HT-29 (cell line): ENCODE measurements at places on chromosomes 1 and 21.
A peak's percentile ranks its signal among the peaks of the same experiment; 100 is the strongest.

GRCh38 chr1:7401814-7402547 is 369.1 kb upstream of the VAMP3 start:
- DNase-seq, result peak; percentile 74

GRCh38 chr1:238107322-238107721 is 216.6 kb upstream of the ZP4 start:
- no peak for DNase-seq

GRCh38 chr1:244180256-244180655 is 129.2 kb downstream of the ZBTB18 start:
- no peak for DNase-seq

DNA sequence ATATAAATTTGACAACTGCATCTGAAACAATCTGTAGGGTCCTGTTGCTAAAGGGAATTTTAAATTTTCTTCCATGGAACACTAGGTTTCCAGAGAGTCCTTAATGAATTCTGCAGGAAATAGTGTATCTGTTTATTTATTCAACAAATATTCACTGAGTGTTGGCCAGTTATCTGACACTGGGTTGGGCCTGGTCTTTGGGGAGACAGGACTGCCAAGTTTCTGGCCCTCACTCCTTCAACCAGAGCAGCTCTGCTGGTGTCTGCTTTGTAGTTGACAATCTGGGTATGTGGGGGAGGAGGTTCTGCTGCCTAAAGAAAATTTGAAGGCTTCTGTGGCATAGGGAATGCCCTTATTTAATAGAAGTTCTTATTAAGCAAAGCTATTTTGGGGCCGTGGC is 26.1 kb upstream of the HUNK start:
- no peak for DNase-seq

DNA sequence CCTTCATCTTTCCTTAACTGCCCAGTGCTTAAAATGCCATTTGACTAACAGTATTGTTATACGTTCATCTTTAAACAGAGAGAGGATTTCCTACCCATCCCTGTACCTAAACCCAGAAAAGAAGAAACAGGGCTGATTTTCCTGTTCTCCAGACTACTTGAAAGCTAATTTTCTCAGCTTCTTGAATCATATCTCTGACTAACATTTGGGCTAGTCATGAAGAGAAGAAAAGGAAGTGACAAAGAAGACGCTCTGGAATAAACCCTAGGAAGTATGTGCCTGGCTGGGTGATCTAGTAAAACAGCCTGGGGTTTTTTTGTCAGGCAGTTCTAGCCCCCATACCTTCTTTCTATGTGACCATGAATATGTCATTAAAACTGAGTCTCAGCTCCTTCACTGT is 44.8 kb upstream of the SGIP1 start:
- no peak for DNase-seq

GRCh38 chr1:204265665-204266064 is 51.9 kb upstream of the GOLT1A start:
- no peak for DNase-seq

- DNase-seq, result no peak
Measured at GRCh38 chr1:33515607-33516006, 43.2 kb downstream of the ZSCAN20 start.

GRCh38 chr1:26124418-26125331 is 13.1 kb downstream of the PDIK1L start:
- DNase-seq, result peak; percentile 25

GRCh38 chr1:19738076-19738475 is 61.6 kb downstream of the TMCO4 start:
- DNase-seq, result no peak

DNA sequence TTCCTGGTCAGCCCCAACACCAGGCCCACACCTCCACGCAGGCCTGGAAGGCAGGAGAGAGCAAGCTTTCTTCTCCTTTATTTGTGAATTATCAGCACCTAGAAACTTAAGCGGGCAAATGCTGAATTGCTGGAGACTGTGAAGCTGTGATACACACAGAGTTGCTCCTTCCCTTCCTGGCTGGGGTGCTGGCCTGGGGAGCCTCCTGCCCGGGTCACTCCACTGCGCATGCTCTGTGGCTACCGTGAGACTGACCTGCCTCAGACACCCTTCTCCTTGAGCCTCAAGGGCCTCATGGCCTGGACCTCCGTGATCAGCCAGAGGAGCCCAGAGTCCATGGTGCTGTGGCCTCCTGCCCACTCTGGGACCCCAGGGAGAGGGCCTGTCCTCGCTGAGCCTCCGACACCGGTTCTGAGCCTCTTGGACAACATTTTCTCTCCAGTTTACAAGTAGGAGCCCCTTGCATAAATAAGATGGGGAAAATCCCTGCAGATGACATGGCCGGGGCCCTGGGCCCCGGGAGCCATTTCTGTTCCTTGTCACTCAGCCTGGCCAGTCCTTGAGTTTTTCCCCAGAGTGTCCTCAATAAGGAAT is 18.0 kb downstream of the AGPAT3 start:
- DNase-seq, result no peak

DNA sequence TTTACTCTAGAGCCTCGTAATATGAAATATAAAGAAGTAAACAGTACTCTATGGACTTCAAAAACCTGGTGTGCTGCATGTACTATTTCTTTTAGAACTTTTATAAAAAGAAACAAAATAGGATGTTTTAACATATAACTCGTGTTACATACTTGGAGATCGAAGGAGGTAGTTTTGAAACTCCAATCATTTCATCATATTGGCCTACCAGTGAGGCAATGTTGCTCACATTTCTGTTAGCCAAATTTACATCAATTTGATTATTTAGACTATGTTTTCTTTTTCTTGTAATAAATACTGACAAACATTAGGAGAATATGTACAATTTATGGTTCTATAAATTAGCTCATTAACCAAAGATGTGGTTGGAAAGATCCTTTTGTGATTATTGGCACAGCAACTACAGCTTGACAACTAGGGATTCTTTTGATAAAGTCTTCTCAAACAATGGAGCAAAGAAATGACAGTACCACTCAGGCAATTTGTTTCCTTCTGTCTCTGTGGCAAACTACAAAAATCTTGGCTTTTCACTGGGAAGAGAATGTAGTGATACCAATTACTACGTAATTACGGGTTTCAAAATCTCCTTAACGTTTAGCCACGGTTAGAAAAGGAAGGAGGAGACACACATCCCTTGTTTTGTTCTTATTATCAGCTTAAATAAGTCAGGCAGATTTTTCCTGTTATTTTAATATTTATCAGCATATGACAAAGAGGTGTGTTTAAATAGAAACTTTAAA is 266.6 kb upstream of the SGIP1 start:
- no peak for DNase-seq

GRCh38 chr1:47592296-47593012 is 154.6 kb downstream of the FOXD2 start:
- no peak for DNase-seq

DNA sequence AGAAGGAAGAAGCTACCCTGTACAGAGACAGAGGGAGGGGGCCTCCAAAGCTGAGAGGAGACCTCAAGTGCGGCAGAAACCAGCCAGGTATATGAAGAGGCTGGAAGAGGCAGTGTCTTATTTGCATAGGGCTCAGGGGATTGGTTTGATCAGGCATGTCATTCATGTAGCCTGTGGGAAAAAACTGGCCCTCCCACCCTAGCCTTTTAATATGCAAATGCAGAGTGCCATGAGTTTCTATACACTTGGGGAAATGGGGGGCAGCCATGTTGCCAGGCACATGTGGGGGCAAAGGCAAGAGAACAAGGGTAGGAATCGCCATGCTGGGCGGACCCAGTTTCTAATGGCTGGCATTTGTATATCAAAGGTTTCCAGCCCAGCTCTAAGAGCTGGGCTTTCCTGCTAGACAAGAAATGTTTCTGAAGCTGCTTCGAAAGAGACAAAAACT is 172.7 kb downstream of the RASAL2 start:
- DNase-seq, result no peak

DNA sequence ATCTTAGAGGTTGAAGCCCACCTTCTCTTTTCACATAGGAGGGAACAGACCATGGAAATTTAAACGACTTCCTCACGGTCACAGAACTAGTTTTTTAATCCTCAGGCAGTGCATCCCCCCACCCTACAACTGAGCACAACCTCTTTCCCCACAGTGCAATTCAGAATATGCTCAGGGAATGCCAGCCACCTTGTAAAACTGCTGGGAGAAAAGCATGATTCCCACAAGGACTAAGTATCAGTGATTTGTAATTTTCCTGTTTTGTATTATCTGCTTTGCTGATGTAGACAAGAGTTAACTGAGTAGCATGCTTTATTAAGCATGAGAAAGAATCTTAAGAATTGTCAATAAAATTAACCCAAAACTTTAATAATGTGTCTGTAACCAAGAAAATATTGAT is 23.8 kb downstream of the TMEM50A start:
- no peak for DNase-seq

- no peak for DNase-seq
Measured at GRCh38 chr1:206702260-206702659, 17.6 kb downstream of the MAPKAPK2 start.

DNA sequence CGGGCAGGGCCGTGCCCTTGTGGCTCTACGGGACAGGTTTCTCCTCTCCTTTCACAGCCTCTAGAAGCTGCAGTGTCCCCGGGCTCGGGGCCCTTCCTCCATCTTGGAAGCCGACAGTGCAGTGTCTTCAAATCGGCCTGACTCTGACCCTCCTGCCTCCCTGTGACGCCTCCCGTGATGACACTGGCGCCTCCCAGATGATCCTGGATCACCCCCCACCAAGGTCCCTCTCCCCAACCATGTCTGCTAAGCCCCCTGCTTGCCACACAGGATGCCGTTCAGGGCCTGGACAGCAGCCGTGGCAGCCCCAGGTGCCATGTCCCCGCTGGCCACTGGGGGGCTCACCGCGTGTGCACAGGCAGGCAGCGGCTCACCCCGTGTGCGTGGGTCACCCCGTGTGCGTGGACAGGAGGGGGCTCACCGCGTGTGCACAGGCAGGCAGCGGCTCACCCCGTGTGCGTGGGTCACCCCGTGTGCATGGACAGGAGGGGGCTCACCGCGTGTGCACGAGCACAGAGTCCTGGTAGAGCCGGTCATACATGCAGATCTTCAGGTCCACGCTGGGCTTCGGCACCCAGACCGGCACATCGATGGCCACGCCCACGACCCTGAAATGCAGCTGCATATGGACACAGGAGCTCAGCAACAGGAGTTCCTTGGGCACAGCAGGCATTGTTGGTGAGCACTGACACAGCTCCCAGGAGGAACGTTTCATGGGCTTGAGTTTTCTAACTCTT is 24.9 kb upstream of the TMEM52 start:
- DNase-seq, result peak; percentile 58
